Activated naive CD8-positive, alpha-beta T cell treated with anti-CD3 and anti-CD28 coated beads for 36 hours (primary cell): ENCODE measurements at places on chromosomes 6 and 20. TPM values are rescaled to one million over a fixed set of nuclear protein-coding genes. Genes with fewer than 3 reads are reported as not detected.
A peak's percentile ranks its signal among the peaks of the same experiment; 100 is the strongest.

DNA sequence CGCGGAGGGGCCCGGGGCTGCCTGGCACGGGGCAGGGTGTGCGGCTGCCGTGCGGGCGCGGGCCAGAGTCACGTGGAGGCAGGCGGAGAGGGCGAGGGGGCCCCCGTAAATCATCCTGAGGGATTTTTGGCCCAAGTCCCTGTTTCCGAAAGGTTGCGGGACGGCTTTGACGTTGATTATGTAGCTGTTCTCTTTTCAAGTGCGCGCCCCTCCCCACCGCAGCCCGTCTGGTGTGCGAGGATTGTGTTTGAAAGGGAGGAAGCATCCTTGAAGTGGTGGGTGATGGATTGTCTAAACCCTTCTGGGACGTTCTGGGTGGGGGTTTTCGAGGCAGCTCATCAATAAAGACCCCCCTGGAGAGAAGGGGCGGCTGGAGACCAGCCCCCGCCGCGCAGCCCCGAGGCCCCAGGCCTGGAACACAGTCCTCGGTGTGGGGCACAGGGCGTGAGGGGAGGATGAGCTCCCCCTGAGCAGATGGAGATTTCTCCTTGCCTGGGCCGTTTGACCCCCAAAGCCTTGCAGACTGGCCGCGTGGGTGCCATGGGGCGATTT lies 7.0 kb upstream of the FOXF2 start:
- no peak for DNase-seq

DNA sequence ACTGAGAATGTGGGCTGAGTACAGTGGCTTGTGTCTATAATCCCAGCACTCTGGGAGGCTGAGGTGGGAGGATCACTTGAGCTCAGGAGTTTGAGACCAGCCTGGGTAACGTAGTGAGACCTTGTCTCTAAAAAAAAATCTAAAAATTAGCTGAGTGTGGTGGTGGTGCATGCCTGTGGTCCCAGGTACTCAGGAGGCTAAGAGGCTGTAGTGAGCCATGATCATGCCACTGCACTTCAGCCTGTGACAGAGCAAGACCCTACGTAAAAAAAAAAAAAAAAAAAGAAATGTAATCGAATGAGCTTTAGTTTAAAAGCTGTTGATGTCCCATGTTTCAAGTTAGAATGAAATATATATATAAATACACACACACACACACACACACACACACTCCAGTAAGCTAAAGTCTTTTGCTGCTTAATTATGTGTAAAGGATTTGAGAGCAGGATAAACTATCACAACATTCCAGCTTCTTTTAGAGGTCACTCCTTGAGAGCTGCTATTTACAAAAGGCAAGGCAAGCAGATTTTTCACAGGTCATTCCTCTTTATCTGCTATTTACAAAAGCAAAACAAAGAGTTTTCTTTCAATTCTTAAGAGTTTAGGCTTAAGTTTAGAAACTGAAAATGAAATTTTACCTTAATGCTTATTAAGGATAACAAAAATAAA lies 4.7 kb upstream of the MICAL1 start:
- no peak for DNase-seq

FAM50B gene
- total RNA-seq, result 8.7 TPM

DNA sequence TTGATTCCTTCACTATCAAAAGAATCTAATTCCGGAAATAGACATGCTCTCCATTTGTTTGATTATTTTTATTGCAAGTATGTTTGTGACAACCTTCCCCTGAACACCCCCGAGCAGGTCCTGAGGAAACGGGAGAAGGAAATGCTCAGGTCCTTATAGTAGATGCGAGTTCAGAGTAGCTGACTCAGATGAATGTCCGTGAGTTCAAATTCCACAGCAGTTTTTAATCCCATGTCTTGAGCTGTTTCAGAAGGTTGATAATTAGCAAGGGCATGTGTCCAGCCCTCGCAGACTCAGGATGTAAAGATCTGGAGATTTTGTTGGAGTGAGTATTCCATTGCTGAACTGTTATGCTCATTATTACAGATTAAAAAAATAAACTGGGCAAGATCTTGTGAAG lies 169.3 kb downstream of the BCAS1 start:
- no peak for DNase-seq

DNA sequence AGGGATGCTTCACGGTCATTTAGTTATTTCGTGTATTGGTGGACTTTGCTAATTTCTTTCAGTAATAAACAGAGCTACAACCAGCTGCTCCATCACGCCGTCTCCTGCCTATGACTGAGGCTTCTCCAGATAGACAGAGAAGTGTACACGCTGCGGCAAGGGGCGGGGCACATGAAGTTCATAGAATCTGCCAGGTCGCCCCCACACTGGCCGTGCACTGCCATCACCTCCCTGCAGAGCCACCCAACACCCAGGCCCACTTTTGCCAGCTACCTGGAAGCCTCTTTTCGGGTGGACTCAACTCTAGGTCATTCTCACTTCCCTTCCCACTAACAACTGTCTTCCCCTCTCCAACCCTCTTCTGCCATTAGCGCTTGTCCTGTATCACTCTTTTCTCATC lies 88.4 kb downstream of the SULF2 start:
- no peak for DNase-seq

STX11 gene
- 39.0 TPM for total RNA-seq

GRCh38 chr6:151240791-151241642 lies 1.2 kb downstream of the AKAP12 start:
- DNase-seq, result peak; percentile 21

DNA sequence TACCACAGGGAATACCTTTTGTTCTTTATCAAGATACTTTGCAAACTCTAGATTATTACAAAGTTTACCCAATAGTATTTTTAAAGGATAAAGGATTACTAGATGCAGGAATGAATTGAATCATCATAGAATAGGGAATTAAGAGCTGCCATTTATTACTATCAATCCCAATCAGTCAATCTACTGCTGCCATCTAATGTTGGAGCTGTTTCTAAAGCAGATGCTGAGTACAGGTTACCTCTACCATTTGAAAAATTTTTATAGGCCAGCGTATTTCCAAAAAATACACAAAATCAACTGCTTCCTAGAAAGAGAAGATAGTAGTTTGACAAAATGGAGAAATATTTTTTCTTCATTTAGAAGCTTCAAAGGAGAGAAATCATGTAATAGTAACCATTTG lies 520.4 kb downstream of the ADGRB3 start:
- DNase-seq, result no peak

DNA sequence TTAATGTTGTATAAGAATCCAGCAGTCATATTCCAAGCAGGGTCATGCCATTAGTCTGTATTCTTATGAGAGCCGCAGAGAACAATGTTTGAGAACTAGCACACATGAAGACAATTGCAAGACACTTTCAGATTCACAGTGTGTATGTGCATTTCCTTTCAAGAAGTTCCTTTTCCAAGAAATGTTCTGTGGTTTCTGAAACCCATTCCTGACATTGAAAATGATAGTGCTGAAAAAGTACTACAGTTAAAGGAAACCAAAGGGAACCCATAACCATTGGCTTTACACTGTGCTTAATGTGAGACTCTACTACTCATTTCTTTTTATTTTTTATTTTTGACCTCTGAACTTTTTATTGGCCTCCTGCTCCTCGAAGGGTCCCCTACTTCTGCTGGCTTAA lies 4.2 kb upstream of the CALHM6 start:
- no peak for DNase-seq

VIP gene
- not detected for total RNA-seq

GRCh38 chr6:136160250-136160649 lies 89.9 kb downstream of the MTFR2 start:
- DNase-seq, result no peak

- no peak for DNase-seq
Observed at GRCh38 chr6:160429620-160429895, 81.4 kb downstream of the SLC22A3 start.

PLN gene
- not detected for total RNA-seq

MAPK13 gene
- 53.0 TPM for total RNA-seq

- no peak for DNase-seq
Observed at GRCh38 chr20:13221313-13221672, 219 bp downstream of the ISM1 start.

DNA sequence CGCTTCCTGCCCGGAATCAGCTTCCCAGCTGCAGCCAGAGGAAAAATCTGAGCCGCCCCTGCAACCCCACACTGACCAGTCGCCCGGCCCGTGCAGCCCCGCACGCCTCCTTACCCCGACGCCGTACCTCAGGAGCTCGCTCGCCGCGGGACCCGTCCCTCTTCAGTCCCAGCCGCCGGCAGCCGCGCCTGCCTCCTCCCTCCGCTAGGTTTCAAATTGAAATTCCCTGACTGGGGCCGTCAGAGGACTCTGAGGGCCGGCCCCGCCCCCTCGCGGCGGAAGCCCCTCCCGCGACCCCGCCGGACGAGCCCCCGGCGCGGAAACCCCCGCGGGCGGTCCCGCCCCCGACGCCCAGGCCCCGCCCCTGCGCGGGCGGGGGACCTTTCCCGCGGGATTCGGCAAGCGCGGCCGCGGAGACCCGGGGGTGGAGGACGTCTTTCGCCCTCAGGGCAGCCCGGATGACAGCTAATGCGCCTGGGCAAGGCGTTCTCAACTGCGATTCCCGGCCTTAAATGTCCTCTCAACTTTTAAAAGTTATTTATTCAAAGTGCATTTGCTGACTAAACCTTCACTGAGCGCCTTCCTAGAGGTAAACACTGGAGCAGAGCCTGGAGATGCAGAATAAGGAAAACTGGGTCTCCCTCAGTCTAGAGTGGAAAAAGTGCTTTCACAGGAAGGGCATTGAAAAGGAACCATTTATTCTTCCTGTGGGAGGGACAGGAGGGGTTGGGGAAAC lies at the start of gene EPB41L2:
Gene EPB41L2, minus strand, starts transcription at position 218 of the 736 bp plus-strand sequence. CDS start 106,760 bp downstream, outside the sequence.
- peak; percentile 89 for DNase-seq

DNA sequence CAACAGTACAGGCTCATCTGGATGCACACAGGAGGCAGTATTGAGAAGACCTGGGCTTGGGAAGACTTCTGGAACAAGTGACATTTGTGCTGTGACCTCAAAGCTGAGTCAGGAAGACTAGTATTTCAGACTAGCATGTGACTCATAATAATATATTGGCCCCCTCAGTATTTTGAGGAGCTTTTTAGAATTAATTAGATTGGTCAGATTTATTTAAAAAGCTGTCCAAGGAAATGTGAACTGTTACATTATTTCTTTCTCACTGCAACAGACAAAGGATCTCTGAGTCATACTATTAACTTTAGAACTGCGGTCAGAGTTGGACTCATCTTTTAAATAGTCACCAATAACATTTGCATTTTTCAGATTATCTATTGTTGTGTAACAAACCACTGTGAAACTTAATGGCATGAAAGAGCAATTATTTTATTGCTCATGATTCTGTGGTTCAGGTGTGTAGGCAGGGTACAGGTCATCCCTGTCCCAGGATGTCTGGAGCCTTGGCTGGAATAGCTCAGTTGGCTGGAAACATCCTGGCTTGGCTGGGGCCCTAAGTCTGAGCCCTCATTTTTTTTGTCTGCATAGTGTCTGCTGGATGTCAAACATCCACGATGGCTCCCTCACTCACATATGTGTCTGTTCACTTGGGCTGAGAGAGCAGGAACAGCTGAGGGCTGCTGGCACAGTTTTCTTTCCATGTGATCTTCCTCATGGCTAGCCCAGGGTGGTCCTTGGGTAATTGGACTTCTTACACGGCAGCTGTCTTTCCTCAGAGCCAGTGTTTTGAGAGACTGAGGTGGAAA lies 46.9 kb downstream of the MAP3K4 start:
- DNase-seq, result no peak

- peak; percentile 51 for DNase-seq
Observed at GRCh38 chr6:11714116-11714797, 64.3 kb downstream of the ADTRP start.

GRCh38 chr6:166575205-166575604 lies 11.3 kb downstream of the RAMACL start:
- DNase-seq, result no peak

JPH2 gene
- total RNA-seq, result 0.12 TPM

GRCh38 chr20:51118216-51118615 lies 95.3 kb upstream of the KCNG1 start:
- DNase-seq, result no peak

CCDC170 gene
- total RNA-seq, result not detected

DNA sequence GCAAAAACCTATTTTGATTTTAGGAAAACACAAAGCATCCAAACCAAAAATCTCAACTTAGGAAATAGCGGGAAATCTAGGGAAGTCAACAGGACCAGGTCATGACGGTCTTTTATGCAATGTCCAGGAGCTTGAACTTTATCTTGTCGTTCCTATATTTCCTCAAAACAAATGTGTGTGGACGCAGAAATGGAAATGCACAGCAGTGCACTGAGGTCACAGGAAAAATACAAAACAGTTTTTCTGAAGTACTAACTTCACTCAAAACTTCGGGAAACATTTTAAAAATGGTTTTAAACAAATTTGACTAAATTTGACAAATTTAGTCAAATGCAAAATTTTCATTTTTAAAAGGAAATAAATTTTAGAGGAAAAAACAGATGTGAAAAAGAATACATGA lies 5.5 kb upstream of the SLC17A2 start:
- DNase-seq, result no peak

GRCh38 chr6:135532559-135532958 lies 35.0 kb upstream of the AHI1 start:
- no peak for DNase-seq

- DNase-seq, result no peak
Observed at GRCh38 chr20:14997791-14998190, 660.4 kb upstream of the FLRT3 start.

CDH26 gene
- total RNA-seq, result 0.52 TPM

DNA sequence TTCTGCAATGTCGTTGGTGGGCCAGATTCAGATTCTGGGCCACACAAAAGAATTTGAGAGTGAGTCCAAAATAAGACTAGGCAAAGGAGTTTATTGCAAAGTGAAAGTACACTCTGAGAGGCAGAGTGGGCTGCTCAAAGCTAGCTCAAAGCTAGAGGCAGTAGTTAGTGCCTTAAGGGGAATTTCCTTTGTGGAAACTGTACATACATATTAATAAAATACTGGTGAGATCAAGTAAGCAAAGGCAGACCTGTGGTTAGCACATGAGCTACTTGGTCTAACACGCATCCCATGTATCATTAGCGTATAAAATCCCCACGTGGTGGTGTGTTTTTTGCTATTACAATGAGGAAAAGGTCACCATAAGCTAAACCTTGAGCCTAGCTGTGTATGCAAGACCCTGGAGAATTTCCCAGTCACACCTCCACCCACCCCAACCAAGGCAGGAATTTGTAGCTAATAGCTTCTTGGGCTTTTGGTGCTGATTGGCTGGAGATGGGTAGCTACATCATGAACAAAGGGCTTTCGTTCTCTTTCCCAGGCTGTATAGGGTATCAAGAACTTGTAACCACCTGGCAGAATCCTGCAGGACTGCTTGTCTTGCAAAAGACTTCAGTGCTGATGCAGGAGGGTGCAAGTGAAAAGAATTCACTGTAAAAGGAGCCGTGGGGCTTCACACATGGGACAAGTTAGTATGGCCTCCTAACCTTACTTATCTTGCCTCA lies 14.7 kb upstream of the TRIM26 start:
- peak; percentile 42 for DNase-seq

- no peak for DNase-seq
Observed at GRCh38 chr6:149864578-149865535, 698 bp upstream of the LRP11 start.
